ENCODE measurements at places on chromosomes 3 and 15.

- no peak for DNase-seq
Observed at GRCh38 chr15:80640531-80641121, 54.5 kb upstream of the ABHD17C start.

- DNase-seq = peak; percentile 63
Observed at GRCh38 chr3:58608648-58609047, 31.5 kb upstream of the FAM107A start.

DNA sequence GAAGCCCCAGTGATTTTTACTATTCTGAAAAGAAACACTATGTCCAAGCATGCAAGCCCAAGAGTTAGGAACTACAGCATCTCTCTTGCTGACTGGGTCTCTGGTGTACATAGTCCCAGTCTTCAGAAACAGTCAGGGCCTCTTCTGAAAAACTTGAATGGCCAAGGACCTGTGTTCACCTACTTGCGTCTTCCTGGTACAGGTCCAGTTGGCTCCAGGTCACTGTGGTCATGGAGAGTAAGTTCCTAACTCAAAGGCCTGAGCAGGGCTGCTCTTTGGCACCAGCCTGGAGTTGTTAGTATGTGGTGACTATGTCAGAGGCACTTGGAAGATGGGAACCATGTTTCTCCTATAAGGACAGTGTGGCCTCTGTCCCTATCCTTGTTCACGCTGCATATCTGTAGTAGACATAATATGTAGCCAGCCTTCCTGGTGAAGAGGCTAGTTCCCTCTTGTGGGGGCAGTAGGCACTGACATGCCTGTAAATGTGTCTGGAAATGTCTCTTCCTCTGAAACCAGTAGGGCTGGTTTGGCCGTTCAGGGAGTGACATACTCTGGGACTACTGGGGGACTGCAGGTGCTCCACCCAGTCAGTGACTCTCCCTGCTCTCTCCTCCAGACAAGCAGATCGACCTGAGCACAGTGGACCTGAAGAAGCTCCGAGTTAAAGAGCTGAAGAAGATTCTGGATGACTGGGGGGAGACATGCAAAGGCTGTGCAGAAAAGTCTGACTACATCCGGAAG lies 2.6 kb upstream of the RBM15B start:
- DNase-seq = no peak

DNA sequence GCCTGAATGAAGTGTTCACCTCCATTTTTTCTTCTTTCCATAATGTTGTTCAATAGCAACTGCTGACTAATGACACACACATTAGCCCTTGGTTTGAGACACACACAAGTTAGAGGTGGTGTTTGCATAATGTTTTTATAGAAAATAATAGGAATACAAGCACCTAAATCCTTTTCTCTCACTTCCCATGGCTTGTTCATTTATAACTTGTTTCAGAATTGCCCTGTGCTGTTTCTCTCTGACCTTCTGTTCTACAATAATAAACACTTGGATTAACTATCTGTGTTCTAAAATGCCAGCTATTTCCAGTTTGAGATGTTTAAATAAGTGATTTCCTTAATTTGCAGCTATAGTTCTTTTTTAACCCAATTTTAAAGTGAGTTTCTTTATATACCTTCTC lies 525.1 kb upstream of the ROBO2 start:
- DNase-seq = no peak

- no peak for DNase-seq
Observed at GRCh38 chr3:194718079-194718478, 32.4 kb downstream of the FAM43A start.

DNA sequence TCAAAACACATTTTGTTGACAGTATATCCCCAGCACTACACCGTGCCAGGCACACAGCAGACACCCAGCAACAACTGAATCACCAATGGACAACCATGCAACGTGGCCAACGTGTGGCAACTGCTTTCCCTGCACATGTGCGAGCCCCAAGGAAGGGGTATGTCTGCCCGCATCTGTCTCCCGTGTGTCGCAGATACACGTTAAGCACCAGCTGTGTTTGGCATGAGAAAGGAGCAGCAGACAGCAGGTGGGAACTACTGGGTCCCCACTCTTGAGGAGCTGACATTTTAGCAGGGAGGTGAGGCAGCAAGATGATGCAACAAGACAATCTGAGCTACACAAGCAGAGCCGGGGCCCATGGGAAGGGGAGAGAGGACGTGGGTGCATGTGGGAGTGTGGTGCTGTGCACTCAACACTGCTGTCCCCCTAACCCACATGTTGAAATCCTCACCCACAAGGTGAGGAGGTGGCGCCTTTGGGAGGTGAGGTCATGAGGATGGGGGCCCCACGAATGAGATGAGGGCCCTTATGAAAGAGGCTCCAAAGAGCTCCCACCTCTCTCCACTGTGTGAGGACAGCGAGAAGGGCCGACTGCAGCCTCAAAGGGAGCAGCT lies 56.2 kb downstream of the ROPN1B start:
- DNase-seq = no peak

- no peak for DNase-seq
Observed at GRCh38 chr3:143242101-143242500, 122.5 kb downstream of the CHST2 start.

DNA sequence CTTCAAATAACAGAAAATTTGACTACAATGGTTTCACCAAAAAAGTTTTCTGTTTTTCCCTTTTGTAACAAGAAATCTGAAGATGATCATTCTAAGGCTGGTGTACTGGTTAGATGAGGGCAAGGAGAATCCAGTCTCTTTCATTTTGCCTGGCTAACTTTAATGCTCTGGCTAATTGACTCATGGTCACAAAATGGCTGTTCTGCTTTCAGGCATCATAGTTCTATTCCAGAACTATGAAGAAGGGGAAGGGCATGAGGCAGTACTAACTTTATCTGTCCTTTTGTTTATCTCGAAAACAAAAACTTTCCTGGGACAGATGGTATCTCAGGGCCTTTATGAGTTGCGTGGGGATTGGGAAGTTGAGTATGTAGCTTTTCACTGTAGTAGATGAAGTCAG lies 50.4 kb downstream of the SLC25A26 start:
- no peak for DNase-seq

DNA sequence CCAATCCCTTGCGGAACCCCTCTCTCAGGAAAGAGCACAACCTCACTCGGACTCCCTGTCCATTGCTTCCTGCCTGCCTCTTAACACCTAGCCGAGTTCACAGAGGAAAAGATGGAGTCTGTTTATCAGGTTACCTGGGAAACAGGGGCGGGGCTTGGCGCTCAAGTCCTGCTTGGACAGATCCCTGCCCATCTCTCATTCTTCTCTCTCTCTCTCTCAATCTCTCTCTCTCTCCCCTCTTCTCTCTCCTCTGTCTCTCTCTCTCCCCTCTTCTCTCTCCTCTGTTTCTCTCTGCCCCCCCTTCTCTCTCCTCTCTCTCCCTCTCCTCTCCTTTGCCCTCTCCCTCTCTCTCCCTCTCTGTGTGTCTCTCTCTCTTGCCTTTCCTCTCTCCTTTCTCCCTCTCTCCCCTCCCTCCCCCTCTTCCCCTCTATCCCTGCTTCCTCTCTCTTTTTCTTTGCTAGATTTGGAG lies at the start of gene EFHB:
Gene EFHB (minus strand): TSS at position 120 of the 469 bp plus-strand sequence. CDS start 199 bp downstream, outside the sequence.
- peak; percentile 31 for DNase-seq

DNA sequence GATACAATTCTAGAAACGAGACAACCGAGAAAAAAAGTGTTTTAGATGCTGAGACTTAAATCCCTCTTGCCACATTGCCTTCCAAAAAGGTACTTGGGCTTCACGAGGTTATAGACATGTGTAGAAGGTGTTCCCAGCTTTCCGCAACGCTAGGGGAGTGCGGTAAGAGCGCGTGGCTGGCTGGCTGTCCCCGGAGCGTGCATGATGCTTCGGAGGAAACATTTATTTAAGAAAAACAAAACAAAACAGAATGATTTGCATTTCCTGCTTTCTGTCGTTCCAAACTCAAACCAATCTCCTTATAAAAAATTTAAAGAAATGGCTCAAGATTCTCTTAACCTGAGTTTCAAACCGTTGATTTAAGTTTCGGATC lies 841 bp downstream of the SLC6A20 start:
- DNase-seq = peak; percentile 50

DNA sequence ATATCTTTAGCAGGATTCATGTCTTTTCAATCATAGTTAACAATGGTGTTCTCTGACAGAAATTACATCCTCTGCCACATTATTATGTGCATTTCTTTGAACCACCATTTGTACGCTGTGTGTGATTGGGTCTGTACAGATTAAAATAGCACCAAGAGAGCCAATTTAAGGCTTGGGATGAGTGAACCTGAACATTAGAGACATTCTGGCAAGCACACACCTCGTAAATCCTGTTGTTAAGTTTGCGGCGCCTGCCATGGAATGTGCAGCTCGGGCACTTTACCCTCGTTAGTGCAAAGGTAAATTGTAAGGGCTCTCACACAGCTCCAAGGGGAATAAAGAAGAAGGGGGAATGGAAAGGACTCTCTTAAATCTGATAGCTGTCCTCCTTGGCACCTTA lies 482.4 kb upstream of the DPPA4 start:
- no peak for DNase-seq

- no peak for DNase-seq
Observed at GRCh38 chr3:159674583-159674982, 314.1 kb upstream of the IL12A start.

DNA sequence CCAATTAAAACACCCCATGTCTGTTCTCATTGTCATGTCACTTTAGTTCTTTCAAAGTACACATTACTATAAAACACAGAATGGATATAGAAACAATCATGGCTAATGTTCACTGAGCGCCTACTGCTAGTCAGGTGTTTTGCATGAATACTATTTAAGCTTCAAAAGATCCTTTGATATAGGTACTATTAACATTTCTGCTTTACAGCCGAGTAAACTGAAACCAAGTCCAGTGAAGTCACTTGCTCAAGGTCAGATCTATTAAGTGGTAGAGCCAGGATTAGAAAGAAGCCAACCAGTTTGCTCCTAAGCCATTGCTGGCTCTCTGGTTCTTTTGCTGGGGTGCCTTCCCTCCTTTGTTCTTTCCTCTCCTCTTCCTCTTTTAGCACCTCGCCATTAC lies 32.4 kb upstream of the NMNAT3 start:
- DNase-seq = no peak

DNA sequence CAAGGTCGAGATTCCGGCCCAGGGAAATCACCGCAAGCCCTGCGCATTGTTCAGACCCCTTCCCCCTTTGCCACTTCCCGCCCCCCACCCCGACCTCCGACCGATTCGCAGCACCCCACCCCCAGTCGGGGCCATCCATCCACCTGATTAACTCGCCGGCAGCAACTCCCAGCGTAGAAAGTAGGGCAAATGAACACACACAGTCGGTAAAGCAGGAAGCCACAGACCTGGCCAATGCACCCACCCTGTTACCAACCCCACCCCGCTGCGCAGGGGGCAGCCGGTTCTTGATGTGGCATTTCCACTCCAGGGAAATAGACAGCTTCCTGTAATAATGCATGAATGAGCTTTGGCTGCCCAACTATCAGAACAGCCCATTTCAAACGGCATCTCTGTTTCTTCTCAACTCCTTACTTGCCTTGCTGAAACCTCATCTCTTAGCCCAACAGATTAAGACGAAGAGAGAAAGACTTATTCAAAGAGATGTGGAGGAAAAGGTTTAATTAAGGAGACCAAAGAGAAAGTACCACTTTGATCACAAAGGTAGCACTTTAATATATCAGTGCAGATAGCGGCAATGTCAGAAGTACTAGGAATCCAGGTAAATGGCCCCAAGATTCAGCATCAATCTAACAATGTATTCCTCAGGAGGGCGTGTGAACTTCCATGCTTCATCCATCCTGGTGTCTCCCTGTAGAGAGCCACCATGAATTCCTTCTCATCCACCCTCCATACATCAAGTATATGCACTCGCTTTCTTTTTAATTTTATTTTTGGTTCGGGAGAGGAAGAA lies 1.9 kb downstream of the TNIK start:
- DNase-seq = peak; percentile 54

- DNase-seq = no peak
Observed at GRCh38 chr15:99437315-99438223, 128.2 kb upstream of the MEF2A start.

- peak; percentile 83 for DNase-seq
Observed at GRCh38 chr3:8301977-8302735, 199.5 kb upstream of the LMCD1 start.
